ENCODE measurements at places on chromosomes 11 and 22.

DNA sequence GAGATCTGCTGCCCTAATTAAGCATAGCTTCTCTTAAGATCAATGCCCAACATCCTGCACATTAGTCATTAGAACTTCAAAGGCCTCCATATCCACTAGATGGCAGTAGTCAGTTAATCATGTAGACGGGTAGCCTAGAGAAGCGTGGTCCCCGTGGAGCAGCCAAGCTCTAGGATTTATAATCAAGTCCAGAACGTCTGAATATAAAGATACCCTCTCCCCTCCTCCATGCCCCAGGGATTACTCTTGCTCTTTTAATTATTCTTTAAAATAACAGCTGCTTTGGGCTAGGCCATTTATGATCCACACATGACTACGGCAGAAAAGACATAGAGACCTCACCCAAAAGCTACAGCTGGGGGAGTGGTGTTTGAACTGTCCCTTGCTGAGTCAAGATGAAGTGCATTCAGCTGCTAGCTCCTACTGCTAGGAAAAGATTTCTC is 327.6 kb upstream of the PLET1 start:
- peak; percentile 67 for DNase-seq

DNA sequence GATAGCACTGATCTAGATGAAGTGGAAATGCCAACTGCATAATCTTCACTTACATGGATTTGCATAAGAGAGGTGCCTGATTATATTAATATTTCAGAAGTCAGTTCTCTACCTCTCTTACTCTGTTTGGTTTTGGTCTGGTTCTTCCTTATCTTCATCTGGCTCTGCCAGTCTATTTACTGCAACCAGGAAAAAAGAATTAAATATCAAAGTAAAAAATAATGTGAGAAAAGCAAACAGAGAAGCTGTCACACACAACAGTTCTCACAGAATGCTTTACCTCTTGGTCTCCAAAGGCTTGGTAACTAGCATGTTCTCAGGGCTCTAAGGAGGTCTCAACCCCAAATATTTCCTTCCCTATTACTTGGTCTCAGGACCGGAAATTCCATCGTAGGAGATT is 6.7 kb downstream of the VSIG10L2 start:
- no peak for DNase-seq

GRCh38 chr11:59437770-59438169 is 1.5 kb downstream of the OR5A1 start:
- no peak for DNase-seq

GRCh38 chr11:65774525-65775306 is 6.1 kb downstream of the AP5B1 start:
- no peak for DNase-seq
